ENCODE measurements at places on chromosomes 12 and 14.

DNA sequence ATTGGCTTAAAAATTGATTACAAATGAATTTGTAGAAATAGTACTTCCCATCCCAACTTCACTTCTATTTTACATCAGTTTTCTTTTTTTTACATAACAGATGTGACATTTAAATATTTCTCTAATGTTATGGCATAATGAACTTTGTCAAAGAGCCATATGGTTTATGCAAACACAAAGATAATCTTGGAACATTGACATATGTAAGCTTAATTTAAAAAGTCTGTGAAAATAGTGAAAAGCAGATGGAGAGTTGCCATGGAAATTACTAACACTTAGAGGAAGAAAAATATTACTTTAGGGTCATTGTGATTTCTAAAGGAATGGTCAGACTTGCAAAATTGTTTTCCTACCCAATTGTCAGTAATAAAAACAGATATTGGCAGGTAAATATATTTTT is 232.4 kb downstream of the AEBP2 start:
- DNase-seq: no peak

- no peak for DNase-seq
Measured at GRCh38 chr14:68607081-68607866, 185.6 kb downstream of the ZFP36L1 start.

DNA sequence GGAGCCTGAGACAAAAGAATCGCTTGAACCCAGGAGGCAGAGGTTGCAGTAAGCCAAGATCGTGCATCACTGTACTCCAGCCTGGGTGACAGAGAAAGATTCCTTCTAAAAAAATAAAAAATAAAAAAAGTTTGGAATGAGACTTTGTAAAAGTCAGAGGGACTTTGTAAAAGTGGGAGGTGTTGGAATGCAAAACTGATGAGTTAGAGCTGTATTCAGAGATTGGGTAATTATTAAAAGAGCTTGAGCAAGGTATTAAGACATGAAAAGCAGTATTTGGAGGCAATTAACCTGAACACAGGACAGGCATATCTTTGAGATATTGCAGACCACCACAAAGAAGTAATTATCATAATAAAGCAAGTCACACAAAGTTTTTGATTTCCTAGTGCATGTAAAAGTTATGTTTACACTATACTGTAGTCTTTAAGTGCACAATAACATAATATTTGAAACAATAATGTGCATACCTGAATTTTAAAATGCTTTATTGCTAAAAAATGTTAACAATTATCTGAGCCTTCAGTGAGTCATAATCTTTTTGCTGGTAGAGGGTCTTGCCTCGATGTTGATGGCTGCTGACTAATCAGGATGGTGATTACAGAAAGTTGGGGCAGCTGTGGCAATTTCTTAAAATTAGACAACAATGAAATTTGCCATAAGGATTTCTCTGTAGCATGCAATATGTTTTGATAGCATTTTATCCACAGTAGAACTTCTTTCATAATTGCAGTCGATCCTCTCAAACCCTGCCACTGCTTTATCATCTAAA is 33.1 kb downstream of the PHLDA1 start:
- DNase-seq: no peak

- no peak for DNase-seq
Measured at GRCh38 chr12:104768033-104768432, 190.1 kb downstream of the SLC41A2 start.

DNA sequence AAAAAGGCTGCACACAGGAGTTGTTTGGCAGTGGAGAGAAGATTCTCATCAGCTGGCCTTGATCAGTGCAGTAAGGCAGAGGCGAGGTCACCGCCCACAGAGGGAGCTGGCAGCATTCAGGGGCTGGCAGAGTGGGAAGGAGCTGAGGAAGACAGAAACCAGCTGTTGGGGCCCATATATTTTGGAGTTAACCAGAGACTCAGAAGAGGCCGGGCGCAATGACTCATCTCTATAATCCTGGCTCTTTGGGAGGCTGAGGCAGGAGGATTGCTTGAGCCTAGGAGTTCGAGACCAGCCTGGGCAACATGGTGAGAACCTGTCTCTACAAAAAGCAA is 17.7 kb downstream of the SMCO2 start:
- no peak for DNase-seq

DNA sequence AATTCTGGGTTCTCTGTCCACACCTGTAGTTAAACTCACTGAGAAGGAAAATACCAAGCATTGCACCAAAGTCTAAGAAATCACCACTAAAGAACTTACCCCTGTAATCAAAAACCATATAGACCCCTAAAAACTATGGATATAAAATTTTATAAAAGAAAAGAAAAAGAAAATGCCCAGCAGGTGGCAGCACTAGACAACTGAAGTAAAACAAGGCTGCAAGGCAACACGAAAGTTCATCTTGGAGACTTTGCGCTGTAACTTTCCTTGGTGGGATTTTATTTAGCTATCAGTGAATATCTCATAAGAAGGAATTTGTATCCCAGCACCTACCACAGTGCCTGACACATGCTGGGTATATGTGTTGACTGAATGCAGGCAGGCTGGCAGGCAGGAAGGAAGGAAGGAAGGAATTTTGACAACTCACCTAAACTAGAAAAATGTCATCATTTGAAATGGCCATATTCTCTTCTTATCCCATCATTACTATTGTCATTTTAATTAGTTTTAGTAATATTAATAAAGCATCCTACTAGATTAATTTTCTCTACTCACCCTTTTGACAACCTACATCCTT is 68.2 kb upstream of the ETV6 start:
- peak; percentile 40 for DNase-seq

DNA sequence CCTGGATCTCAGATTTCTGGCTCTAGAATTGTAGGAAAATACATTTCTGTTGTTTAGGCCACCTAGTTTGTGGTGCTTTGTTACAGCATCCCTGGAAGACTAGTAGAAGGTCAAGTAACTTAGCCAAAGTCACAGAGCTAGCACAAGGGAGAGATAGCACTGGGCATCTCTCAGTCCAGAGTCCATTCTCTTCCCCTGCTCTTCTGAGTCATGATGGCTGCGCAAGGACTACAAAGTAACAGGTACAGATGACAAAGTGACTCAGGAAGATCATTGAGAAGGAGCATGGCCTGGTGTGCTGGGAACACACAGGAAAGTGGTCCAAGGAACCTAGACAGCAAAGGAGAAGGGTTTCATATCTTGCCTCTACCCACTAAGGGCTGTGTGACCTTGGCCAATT is 19.3 kb downstream of the SLC17A8 start:
- DNase-seq: no peak

- no peak for DNase-seq
Measured at GRCh38 chr12:116209503-116209902, 68.0 kb downstream of the MED13L start.

DNA sequence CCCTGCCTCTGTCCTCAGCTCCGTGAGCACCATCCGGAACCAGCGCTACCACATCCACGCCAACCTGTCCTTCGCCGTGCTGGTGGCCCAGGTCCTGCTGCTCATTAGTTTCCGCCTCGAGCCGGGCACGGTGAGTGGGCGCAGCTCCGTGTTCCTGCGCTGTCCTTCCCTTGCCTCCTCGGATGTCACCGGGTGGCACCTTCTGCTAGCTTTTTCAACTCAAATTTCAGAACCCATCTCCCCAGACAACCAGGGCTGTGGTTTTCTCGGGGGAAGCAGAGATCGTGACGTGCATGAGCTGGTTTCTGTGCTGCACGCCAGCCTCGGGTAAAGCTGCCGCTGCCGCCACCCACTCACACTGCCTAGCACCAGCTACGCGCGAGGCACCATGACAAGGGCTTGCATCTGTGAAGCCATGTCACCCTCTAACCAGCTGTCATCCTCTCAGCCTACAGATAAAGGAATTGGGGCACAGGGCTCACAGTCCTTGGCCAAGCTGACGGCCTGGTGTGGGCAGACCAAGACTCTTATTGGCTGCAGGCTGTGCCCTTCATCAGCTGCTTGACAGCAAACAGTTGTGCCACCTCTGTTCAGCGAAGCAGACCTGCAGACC is 152.1 kb downstream of the ADGRD1 start:
- no peak for DNase-seq

GRCh38 chr12:96000858-96001257 is 4.7 kb upstream of the HAL start:
- no peak for DNase-seq

GRCh38 chr12:4088451-4088850 is 185.1 kb upstream of the CCND2 start:
- no peak for DNase-seq

DNA sequence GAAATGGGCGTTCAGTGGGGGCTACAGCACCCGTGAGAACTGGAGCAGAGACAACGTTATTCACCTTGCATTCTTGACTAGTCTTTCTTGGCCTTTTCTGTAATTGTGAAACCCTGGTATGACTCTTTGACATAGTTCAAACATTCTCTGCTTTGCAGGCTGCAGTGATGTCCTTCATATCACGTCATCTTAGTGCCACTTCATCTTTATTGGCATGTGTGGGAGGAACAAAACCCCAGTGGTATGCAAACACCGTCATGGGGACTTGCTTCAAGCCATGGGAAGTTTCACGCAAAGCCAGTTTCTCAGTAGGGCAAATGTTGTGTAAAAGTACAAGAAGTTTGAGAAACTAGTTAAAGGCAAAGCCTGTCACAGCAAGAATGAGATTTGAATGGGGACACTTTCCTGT is 20.2 kb upstream of the DUSP16 start:
- DNase-seq: no peak

- DNase-seq: peak; percentile 42
Measured at GRCh38 chr14:74217672-74218448, 21.4 kb upstream of the VSX2 start.

DNA sequence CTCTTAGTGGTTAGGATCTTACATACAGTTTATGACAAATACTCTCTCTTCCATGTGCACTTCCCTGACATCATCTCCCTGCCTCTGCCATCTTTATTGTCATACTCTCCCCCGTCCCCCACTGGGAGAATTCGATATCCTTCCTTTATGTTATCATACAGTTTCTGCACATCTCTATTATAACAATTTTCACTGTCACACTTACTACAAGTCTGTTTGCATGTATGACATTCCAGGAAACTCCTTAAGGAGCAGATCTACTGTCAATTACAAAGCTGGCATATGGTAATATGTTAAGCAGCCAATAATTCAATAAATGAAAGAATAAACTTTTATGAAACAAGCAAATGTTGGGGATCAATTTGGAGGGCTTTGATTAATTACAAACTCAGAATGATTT is 91.1 kb downstream of the KCNH5 start:
- no peak for DNase-seq

- no peak for DNase-seq
Measured at GRCh38 chr12:7346551-7347225, 42.8 kb downstream of the ACSM4 start.

DNA sequence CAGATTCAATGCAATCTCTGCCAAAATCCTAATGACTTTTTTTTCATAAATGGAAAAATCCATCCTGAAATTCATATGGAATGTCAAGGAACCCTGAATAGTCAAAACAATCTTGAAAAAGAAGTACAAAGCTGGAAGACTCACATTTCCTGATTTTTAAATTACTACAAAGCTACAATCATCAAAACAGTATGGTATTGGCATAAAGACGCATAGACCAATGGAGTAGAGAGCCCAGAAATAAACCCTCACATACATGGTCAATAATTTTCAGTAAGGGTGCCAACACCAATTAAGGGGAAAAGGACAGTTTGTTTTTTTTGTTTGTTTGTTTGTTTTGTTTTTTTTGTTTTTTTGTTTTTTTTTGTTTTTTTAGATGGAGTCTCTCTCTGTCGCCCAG is 4.6 kb upstream of the RD3L start:
- no peak for DNase-seq

DNA sequence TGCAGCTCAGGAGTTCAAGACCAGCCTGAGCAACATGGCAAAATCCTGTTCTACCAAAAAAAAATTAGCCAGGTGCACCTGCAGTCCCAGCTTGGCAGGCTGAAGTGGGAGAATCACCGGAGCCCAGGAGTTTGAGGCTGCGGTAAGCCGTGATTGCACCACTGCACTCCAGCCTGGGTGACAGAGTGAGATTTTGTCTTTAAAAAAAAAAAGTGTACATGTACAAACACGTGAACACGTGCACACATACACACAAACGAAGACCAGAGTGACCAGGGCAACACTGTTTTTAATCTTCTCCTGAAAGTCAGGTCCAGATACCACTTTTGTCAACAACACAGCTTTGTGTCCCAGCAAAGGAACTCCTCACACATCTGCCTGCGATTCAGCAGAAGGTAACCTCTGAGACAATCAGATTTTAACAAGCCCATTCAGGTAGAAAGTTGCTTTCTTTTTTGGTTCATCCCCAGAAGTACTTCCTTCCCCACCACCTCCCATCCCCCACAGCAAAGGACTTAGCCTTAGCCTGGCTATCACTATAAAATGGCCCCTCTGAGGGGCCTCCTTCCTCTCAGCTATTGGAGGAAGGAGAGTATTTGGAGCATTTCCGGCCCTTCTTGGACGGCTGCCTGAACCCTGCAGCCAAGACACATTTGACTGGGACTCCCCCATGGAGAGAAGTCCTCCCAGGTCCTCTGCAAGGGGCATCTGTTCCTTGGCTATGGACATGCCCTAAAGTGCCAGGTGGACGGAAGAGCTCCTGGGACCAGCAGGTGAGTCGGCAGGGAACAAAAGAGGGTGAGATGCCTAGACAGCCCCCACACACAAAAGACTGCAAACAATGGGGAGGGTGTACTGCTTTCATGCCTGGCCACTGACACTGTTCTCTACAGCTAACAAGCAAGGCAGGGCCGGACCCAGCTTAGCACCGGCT is 9.8 kb downstream of the CTDSP2 start:
- no peak for DNase-seq
